ENCODE measurements at places on chromosomes 7 and 10.

DNA sequence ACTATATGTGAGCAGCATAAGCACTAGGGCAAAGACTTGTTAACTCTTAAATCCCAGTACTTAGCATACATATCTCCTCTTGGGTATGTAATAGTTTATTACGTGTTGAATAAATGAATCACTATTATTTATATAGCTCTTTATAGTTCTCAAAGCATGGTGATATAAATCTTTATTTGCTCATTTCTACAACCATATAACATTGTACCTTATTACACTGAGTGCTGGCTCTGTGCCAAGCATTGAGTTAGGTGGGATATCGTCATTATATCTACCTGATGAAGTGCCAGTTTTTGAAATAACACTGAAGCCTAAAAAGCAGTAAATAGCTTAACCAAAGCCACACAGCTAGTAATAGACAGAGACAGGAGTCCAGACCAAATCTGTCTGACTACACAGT, 27.9 kb downstream of the AHR start:
- DNase-seq = no peak

GRCh38 chr10:129897871-129898626, 66.0 kb downstream of the EBF3 start:
- DNase-seq = no peak

DNA sequence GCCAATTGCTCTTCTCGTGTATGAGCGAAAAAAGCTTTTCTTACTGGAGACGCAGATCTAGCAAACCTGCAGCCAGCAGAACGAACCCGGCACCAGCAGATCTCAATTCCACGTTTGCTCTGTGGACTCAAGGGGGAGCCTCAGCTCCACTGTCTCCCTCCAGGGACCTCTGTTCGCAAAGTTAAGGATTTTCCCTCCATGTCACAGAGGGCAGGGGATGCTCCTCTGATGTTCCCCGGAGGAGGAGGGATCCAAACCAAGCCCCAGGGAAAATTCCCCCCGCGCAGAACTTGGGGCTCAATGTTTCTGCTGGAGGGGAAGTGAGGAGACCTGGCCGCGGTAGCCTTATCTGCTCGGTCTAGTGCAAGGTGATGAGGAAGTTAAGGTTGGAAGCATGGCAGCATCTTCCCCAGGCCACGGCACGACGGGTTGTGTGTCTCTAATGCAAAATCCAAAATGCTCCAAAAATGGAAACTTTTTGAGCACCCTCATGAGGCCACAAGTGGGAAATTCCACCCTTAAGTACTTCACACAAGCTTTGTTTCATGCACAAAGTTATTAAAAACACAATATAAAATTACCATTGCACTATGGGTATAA, 9.0 kb downstream of the IQCE start:
- peak; percentile 38 for DNase-seq

GRCh38 chr10:17101257-17101909, 28.2 kb downstream of the CUBN start:
- DNase-seq = no peak

DNA sequence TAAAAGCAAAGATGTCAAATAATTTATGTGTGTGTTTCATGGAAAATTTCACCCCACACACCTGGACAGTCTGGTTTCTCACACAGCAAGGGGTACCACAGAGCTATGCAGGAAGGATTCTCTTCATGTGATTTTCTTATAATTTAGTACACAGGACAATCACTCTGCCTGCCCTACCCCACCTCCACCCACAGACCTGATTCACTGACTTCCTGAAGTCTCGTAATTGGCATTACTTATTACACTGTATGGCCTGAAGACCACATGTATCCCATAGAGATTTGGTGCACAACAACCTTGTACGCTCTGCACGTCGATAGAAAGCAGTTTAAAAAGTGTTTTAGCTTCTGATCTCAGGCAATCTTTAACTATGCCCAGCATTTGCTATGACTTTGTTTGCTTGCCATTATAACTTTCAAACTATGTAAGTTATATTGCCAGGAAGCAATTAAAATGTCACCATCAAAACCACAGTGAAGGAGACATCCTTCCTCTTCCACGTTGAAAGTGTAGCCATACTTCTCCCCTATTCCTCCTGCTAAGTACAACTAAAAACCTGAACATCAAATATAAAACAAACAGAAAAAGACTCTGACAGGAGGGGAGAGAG, 279.4 kb upstream of the IMMP2L start:
- DNase-seq = no peak

- no peak for DNase-seq
Measured at GRCh38 chr10:83849150-83849549, 290.2 kb upstream of the GHITM start.

DNA sequence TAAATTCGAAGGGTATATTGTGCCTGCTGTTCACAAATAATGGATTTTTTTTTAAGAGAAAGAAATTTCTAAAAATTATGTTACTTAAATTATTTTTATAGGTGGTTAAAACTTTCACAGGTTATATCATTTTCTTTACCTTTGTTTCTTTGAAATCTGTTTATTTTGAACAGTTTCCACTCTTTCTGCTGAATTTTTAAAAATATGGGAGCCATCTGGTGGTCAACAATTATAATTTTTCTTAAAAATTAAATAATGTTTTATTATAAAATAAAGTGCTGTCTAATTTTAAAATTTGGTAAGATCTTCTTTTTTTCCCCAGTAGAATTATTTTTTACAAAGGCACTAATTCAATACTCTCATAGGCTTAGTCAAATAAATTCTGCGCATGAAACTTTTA, 263.9 kb downstream of the ETV1 start:
- no peak for DNase-seq

GRCh38 chr7:128031901-128032604, 816 bp upstream of the LRRC4 start:
- DNase-seq = peak; percentile 73

GRCh38 chr10:78515038-78515872, 481.6 kb downstream of the RPS24 start:
- no peak for DNase-seq

GRCh38 chr10:73774637-73775036, 7.2 kb upstream of the CHCHD1 start:
- DNase-seq = no peak

DNA sequence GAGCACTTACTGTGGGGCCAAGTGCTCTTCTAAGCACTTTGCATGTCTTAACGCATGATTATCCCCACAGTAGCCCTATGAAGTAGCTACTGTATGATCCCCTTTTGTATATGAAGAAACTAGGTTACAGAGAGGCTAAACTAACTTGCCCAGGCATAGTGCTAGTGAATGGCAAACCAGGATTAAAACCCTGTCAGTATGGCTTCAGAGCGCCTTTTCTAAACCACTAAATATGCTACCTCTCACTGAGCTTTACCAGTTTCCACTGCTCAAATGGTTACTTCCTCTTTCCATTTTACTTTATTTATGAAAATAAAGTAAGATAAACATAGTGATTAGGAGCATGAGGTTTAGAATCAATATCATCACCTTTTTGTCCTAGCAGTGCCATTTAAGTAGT, 73.6 kb downstream of the PODXL start:
- DNase-seq = no peak

GRCh38 chr7:106731646-106732444, 70.9 kb upstream of the CCDC71L start:
- no peak for DNase-seq

DNA sequence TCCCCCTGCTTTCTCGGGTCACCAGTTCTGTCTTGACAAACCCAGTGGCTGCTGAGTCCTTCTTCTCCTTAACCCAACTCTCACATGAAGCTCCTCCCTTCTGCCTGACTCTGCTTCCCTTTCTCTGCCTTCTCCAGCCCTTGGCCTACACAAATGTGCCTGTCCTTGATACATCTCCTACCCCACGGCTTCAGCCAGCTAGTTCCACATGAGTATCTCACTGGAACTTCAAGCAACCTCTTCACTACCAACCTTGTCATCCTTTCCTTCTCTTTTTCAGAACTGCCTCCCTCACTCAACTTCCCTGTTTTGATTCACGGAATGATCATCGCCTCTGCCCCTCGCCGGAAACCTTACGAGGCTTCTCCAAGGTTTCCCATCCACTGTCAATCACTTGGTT, 55.9 kb downstream of the PDIA4 start:
- DNase-seq = peak; percentile 67

- DNase-seq = no peak
Measured at GRCh38 chr10:43892062-43892770, 243.5 kb upstream of the ZNF32 start.

DNA sequence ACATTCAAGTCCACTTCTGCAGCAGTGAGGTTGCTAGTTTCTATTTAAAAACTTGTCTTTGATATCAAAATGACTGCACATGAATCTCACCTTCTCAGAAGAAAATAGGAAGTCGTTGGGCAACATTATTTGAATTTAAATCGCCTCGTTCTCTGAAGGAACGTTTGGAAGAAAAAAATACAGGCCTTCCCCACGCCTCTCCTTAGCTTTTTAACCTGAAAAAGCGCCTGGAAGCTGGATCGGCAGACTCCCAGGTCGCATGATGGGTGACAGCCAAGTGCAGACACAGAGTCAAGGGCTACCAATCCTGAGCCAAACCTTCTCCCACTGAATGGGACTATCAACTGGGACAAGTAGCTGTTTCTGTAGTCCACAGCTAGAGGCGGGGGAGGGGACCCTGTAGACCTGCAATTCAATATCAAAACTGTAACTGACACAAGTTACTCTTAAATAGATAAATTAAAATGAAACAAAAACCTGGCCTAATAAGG, 2.2 kb downstream of the FAM53B start:
- DNase-seq = no peak

Measured in CD14-positive monocyte (primary cell).